ENCODE measurements at places on chromosomes 1 and 21.

DNA sequence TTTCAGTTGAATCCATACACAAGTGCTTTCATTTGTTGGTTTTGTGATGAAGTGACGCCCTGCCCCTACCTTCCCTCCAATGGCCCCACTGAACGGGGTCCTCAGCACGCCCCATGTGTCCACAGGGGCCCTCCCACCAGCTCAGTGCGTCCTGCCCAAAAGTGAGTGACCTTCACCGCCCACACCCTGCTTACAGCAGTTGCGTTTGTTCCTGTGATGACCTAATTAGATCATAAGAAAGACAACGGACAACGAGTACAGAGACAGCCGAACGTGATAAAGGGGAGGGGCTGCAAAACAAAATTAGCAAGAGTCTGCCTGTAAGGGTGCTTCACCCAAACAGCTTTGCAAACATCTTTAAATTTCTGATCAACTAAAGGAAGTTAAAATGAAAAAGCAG is 38.2 kb upstream of the RIPK4 start:
- DNase-seq = no peak

- DNase-seq = no peak
Observed at GRCh38 chr1:95003433-95003738, 69.4 kb downstream of the ALG14 start.

DNA sequence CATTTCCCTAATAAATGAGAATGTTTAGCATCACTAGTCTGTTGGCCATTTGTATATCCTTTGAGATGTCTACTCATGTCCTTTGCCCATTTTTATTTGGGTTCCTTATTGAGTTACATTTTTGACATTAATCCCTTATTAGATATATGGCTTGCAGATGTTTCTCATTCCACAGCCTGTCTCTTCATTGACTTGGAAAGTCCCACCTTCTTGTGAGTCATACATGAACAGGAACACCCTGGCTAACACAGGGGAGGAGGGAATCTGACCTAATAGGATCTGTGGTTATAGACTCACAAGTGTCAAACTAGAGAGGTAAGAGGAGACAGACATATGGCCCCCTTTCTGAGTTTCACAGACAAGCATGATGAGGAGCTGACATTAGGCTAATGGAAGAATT is 11.5 kb downstream of the ZP4 start:
- no peak for DNase-seq

DNA sequence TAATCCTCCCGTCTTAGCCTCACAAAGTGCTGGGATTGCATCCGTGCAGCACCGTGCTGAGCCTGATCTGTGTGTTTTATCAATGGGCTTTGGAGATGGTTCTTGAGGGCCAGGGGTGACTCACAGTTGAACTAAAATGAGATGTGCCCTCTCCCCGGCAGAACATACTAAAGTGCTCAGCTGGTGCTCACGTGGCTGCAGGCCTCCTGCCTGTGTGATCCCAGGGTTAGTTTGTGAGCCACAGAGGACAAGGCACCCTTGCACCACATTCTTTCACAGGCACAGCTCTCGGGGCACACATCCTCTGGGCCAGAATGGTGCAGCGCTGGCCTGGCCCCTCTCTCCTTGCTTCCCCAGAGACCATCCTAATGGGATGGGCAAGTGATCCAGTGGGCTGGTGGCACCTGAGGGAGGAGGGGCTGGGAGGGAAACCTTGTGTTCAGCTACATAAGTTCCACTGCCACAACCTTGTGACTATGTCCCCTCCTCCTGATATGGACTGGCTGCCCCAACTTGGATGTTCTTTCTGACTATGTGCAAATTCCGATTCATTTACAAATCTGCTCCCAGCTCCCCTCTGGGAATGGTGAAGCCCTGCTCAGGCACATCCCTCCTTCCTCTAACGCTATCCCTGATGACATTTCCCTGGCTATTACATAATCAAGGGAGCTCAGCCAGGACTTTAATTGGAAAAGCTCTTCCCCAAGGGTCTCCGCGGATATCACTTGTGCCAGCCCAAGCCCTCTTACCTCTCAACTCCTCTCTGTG is 197.0 kb upstream of the EDN2 start:
- no peak for DNase-seq

DNA sequence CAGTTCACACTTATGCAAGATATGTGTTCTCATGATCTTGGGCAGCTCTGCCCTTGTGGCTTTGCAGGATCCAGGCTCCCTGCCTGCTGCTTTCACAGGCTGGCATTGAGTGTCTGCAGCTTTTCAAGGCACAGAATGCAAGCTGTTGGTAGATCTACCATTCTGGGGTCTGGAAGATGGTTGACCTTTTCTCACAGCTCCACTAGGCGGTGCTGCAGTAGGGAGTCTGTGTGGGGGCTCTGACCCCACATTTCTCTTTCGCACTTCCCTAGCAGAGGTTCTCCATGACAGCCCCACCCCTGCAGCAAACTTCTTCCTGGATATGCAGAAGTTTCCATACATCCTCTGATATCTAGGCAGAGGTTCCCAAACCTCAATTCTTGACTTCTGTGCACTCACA is 500.5 kb downstream of the BRINP3 start:
- DNase-seq = no peak

Data from GM10248 (cell line).